ENCODE measurements at places on chromosomes 12 and 14. TPM values are rescaled to one million over a fixed set of nuclear protein-coding genes. Genes with fewer than 3 reads are reported as not detected.

The FGF6 gene
- not detected for total RNA-seq

The CHGA gene
- total RNA-seq = not detected

The CLEC4A gene
- total RNA-seq = 5.1 TPM

The PIK3C2G gene
- total RNA-seq = not detected

The WIF1 gene
- total RNA-seq = not detected

The VPS29 gene
- 77.7 TPM for total RNA-seq

The RIPK3 gene
- total RNA-seq = 6.8 TPM

DNA sequence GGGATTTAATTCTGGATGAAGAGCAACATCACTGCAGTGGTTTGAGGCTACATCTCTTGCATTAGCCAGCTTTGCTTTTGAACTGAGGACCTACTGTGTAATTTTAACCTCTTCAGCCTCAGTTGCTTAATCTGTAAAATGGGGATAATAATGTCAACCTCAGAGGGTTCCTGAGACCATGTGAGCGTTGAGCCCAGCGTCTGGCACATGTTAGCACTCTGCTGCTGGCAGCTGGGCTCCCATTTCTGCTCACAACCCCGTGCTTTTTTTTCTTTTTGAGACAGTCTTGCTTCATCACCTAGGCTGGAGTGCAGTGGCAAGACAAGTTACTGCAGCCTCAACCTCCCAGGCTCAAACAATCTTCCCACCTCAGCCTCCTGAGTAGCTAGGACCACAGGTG is 31.6 kb downstream of the TESC start:
- H3K4me3 ChIP-seq = no peak overlapping the region
- H3K36me3 ChIP-seq = no peaks in the 10 kb centered on the region
- H3K27me3 ChIP-seq = no peaks in the 10 kb centered on the region
- H3K27ac ChIP-seq = no peak overlapping the region

DNA sequence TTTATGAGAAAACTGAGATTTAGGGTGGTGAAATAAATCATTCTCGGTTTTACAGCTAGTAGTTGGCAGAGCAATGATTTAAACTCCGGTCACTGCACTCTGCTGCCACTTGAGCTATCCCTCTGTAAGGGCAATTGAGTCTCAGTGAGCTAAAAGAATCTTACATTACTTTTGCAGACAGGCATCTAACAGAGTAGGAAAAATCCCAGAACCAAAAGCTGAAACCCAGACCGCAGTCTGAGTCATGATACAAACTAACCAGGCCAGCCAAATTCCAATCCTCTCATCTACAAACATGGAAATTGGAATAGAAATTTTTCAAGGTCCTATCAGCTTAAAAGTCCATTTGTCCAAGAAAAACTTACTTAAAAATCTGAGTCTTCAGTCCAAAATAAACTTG is 73.7 kb downstream of the ANKS1B start:
- peak overlapping the region; percentile 63 for H3K4me3 ChIP-seq
- no peaks in the 10 kb centered on the region for H3K36me3 ChIP-seq
- peak; percentile 3 for DNase-seq
- no peaks in the 10 kb centered on the region for H3K27me3 ChIP-seq

DNA sequence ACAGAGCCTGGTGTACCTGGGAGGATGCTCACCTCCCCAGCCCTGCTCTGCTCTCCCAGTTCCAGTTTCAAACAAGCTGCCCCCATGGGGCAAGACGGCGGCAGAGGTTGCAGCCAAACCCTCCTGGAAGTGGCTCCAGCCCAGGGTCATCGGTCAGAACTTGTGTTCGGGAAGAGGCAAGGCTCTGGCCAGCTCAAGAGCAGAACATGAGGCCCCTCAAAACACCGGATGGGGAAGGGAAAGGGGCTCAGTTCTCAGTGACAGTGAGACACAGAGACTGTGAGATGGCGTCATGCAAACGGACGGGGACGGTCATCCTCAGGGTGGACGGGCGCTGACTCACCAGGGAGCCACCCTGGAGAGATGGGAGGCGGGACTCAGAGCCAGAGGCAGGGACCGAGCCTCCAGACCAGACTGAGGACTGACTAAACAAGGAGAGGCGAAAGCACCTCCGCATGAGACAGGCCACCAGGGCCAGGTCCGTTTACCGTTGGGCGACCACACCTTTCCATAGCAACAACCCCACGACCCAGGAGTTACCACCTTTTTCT is 63.9 kb upstream of the GALNT9 start:
- H3K4me1 ChIP-seq = no peaks in the 10 kb centered on the region
- H3K27ac ChIP-seq = no peak overlapping the region
- no peaks in the 10 kb centered on the region for H3K27me3 ChIP-seq
- H3K36me3 ChIP-seq = no peaks in the 10 kb centered on the region
- H3K4me3 ChIP-seq = no peak overlapping the region

GRCh38 chr14:91348845-91349465 is 68.7 kb downstream of the CCDC88C start:
- H3K27me3 ChIP-seq = no peaks in the 10 kb centered on the region
- peaks cover 9% of the 10 kb centered on the region for H3K4me1 ChIP-seq
- H3K27ac ChIP-seq = no peak overlapping the region
- H3K36me3 ChIP-seq = no peaks in the 10 kb centered on the region

GRCh38 chr12:103877934-103878510 is 37.0 kb upstream of the NT5DC3 start:
- no peak overlapping the region for H3K27ac ChIP-seq
- H3K27me3 ChIP-seq = no peaks in the 10 kb centered on the region
- no peaks in the 10 kb centered on the region for H3K36me3 ChIP-seq
- H3K4me1 ChIP-seq = peaks cover 2% of the 10 kb centered on the region
- peak; percentile 29 for DNase-seq

DNA sequence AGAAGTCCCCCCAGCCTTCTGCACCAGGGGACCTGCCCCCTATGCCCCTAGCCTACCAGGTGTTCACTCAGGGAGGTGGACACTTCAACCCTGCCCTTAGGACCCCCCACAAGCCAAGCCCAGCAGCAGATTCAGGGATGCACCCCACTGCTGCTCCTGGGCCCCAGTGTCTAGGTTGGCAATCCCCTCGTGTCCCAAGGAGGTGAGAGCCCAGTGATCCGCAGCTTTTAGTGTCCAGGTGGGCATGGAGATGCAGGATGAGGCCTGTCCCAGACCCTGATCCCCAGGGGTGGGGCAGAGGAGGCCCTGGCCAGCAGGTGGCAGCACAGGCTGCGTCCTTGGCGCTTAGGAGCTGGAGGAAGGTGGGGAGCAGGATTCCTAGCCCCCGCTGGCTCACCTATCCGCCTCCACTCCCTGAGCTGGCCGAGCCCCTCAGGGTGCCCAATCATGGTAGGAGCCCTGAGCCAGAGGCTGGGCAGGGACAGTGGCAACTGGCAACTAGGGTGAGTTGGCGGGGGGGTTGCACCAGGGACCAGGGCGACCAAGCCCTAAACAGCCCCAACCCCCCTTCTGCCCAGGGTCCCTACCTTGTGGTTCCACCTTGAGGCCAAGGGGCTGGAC is 4.1 kb downstream of the CKB start:
- H3K36me3 ChIP-seq = no peaks in the 10 kb centered on the region
- H3K4me1 ChIP-seq = peaks cover 64% of the 10 kb centered on the region
- no peak overlapping the region for H3K27ac ChIP-seq
- no peaks in the 10 kb centered on the region for H3K27me3 ChIP-seq
- H3K4me3 ChIP-seq = no peak overlapping the region

DNA sequence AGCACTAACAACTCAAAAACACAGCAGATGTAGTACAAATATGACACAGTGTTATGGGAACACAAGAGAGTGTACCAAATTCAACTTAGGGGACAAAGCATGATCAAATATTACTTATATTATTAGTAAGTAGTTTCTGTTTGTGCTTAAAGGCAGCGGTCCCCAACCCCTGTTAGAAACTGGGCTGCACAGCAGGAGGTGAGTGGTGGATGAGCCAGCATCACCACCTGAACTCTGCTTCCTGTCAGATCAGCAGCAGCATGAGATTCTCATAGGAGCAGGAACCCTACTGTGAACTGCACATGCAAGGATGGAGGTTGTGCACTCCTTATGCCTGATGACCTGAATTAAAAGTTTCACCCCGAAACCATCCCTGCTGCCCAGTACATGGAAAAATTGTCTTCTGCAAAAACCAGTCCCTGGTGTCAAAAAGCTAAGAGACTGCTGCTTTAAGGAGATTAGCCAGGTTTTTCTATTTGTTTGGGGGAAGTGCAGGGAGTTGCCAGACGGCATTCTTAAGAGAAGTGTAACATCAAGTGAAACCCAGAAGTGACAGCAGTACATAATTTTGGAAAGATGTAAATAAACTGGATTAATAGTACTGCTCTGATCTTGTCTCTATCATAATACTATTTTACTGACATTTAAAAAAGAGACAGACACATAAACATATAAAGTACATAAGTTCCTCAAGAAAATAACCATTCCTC is 26.7 kb downstream of the GTF2A1 start:
- H3K4me3 ChIP-seq = no peak overlapping the region
- no peak overlapping the region for H3K27ac ChIP-seq
- no peak for DNase-seq
- H3K36me3 ChIP-seq = peaks cover 36% of the 10 kb centered on the region
